ENCODE measurements at places on chromosomes 5 and 9. TPM values are rescaled to one million over a fixed set of nuclear protein-coding genes. Genes with fewer than 3 reads are reported as not detected.

Gene CTSV
- 1.1 TPM for total RNA-seq

Gene SGCD
- total RNA-seq: not detected

Gene ST8SIA4
- total RNA-seq: 1.1 TPM

Gene CRHBP
- total RNA-seq: not detected

Gene ANKRD18A
- 1.5 TPM for total RNA-seq
